ENCODE measurements at places on chromosomes 1 and 21.

DNA sequence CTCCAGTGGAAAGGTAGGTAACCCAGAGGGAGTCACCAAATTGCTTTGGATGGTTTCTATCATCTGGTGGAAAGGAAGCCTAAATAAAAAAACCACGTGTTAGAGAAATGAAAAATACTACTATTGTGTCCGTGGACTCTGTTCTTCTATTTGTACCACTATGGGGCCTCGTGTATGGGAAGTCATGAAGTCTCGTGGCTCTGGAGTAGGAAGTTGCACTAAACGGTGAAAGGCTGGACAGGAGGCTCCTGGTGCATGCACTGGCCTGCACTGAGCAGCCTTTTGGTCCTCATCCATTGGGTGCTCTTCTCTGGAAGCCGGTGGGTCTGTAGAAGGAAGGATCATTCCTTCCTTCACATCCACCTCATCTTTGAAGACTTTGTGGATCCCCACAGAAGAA, 17.0 kb downstream of the F3 start:
- no peak for DNase-seq

DNA sequence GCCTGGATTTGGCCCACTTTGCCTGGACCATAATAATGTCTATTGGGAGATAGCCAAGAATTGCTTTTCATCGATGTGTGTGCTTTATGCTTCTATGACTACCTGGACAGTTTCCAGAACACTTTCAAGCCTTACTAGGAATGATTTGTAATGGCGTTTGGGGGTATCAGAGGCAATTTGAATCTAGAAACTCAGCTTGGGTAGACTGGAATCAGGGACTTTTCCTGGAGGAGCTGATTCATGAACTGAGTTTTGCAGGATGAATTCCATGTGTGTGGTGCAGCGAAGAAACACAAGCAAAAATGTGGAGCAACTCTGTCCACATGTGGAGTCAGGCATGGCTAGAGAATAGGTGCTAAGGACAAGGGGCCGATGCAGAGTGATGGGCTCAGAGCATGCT, 11.9 kb upstream of the TMEM61 start:
- DNase-seq, result peak; percentile 28

DNA sequence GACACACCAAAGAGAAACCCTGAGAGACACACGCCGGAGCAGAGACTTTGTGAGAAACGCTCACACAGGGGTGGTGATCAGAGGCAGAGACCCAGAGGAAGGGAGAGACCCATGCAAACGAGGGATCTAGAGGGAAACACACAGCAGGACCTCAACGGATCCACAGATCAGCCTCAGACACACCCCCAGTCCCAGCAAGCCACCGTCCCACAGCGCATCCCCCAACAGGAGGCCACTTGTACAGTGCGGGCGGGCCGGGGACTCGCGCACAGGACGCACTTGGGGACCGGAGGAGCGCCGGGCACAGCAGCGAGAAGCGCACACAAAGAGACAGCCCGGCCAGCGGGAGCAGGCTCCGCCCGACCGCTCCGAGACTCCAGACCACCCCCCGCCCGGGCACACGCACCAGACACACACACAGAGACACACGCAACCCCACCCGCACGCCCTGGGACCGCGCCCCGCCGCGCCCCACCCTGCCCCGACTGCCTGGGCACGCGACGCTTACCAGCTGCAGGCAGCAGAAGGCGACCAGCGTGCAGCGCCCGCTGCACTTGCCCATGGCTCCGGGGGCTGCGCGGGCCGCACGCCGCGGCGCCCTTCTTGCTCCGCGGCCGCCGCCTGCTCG, 587 bp downstream of the NKAIN1 start:
- no peak for DNase-seq

DNA sequence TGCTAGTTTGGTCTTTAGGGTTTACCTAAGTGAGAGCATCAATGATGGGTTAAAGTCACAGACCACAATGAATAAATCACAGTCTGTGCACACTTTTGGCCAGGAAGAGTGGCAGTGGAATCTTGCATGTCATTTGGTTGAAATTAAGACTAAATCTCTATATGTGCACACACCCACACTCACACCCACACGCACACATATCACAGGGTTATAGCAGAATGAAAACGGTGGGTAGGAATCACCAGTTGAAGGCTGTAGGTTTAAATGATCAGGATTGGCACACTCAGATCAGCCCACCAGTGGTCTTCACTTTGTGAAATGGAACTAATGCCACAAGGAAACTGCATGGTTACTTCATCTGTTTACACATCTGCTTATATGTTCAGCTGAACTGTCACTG, 97.6 kb upstream of the ADAR start:
- no peak for DNase-seq

GRCh38 chr1:8529901-8530300, 212.0 kb downstream of the SLC45A1 start:
- no peak for DNase-seq

- no peak for DNase-seq
These were observed 28.2 kb upstream of the SLC30A1 start for GRCh38 chr1:211606914-211607753.

DNA sequence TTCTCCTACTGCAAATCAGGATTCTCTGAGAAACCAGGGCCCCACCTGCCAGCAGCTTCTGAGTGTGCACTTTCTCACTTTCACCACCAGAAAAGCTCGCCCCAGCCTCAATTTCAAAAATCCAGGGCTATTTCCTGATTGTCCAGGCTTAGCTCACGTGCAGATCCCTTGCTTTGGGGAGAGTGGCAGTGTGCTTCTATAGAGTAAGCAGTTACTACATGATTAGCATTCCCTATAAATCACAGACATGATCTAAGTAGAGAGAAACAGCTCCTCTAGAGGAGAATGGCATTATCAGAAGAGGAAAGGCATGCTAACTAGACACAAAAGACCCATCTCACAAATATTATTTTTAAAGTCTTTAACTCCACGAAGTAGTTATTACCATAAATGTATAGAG, 456.0 kb upstream of the PKN2 start:
- no peak for DNase-seq

DNA sequence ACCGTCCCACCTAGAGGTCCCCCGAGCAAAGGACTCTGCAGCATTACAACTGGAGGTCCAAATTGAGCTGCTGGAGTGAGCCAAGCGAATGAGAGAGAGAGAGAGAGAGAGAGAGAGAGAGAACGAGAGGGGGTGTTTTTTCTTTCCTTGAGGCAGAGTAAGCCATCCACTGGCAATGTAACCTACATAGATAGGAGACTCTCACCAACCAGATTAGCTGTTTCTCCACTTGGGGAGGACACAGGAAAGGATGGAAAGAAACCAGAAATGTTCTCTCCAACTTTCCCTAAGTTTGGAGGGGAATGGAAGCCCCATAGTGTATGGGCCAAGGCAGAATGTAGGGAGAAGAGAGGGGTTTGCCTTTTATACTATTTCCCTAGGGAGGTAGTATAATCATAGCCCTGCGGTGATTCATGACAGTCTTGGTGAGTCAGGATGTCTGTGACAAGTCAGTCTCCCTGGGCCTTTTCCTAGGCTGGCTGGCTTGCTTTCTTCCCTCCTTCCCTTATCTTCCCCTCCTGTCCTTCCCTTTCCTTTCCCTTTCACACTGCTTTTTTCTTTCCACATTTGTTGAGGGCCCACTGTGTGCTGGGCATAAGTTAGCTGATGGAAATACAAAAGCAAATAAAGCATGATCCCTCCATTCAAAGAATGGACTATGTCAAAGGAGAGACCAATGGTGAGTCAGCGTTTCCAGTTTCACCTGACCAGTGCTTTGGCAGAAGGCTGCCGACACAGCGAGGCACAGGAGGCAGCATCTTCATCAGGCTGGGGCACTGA, 7.1 kb downstream of the FNDC7 start:
- peak; percentile 56 for DNase-seq

- peak; percentile 19 for DNase-seq
These were observed 273.4 kb upstream of the CACYBP start for GRCh38 chr1:174726167-174726879.

DNA sequence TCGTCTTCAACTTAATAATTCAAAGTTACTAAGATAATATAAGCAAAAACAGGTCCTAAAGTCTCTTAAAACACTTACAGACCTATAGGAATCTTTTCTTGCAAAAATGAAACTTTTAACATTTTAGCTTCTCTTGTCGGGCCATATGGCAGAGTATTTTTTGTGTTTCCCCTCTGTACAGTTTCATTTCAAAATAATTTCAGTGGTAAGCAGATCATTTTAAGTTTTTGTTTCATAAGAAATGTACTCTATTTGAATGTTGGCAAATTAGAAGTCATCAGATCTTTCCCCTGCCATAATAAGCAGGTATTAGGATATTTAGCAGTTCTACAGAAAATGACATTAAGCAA, 37.9 kb downstream of the RGL1 start:
- no peak for DNase-seq

- no peak for DNase-seq
These were observed 72.3 kb upstream of the CSF3R start for GRCh38 chr1:36555041-36555440.

- DNase-seq, result no peak
These were observed 38.6 kb downstream of the DIRAS3 start for GRCh38 chr1:68011657-68012375.

DNA sequence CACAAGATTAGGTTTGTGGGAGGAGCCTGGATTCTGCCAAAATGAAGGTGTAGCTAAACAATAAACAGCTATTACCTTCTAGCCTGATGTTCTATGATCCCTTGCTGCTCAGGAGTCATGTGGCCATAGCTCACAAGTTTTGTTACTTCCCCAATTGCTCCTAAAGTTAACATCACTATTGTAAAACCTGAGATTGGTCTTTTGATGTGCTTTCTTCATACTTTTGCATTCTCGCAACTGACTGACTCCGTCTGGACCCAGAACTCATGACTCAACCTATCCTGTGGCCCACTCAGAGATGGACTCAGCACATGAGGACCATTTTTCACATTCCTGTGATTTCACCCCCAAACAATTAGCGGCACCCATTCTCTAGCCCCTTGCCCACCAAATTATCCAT, 69.1 kb downstream of the PTGS2 start:
- no peak for DNase-seq

GRCh38 chr21:39182016-39182415, 1.2 kb downstream of the PSMG1 start:
- DNase-seq, result no peak

GRCh38 chr21:41160036-41160435, 7.9 kb upstream of the BACE2 start:
- DNase-seq, result no peak

All from fibroblast of skin of left quadriceps (primary cell).